Kidney (tissue), 22 donors: ENCODE measurements at places on chromosomes 16 and 17. TPM values are rescaled to one million over a fixed set of nuclear protein-coding genes. Genes with fewer than 3 reads are reported as not detected.

GRCh38 chr16:48542020-48542473 is 67.9 kb downstream of the N4BP1 start:
- H3K4me3 ChIP-seq, result no peak overlapping the region
- no peaks in the 10 kb centered on the region for H3K36me3 ChIP-seq
- H3K27ac ChIP-seq, result no peak overlapping the region
- peak; percentile 72 for DNase-seq

DNA sequence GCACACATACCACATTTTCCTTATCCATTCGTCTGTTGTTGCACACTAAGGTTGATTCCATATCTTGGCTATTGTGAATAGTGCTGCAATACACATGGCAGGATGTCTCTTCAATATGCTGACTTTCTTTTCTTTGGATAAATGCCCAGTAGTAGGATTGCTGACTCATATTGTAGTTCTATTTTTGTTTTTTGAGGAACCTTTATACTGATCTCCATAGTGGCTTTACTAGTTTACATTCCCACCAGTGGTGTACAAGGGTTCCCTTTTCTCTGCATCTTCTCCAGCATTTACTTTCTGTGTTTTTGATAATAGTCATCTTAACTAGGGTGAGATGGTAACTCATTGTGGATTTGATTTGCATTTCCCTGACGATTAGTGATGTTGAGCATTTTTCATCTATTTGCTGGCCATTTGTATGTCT is 118.1 kb downstream of the STXBP4 start:
- H3K27ac ChIP-seq, result no peak overlapping the region
- no peaks in the 10 kb centered on the region for H3K27me3 ChIP-seq
- H3K36me3 ChIP-seq, result no peaks in the 10 kb centered on the region
- no peak for DNase-seq
- no peak overlapping the region for H3K4me3 ChIP-seq

Gene HSPB9
- total RNA-seq, result not detected

Gene TSPOAP1
- 30.6 TPM for total RNA-seq

- peak within 1 kb of the TSS; percentile 61 for H3K4me3 ChIP-seq
- no peaks in the 10 kb centered on the region for H3K27me3 ChIP-seq
- DNase-seq, result peak; percentile 95
- no peaks in the 10 kb centered on the region for H3K36me3 ChIP-seq
- H3K4me1 ChIP-seq, result peaks cover 7% of the 10 kb centered on the region
- no peak within 1 kb of the TSS for H3K27ac ChIP-seq
These were observed at the start of gene PRR29 for GRCh38 chr17:63998050-63998720. Gene PRR29, plus strand, starts transcription at chr17:63998351. Its CDS starts 14 bp downstream, at chr17:63998365.
